ENCODE measurements at places on chromosomes 11 and 22.

DNA sequence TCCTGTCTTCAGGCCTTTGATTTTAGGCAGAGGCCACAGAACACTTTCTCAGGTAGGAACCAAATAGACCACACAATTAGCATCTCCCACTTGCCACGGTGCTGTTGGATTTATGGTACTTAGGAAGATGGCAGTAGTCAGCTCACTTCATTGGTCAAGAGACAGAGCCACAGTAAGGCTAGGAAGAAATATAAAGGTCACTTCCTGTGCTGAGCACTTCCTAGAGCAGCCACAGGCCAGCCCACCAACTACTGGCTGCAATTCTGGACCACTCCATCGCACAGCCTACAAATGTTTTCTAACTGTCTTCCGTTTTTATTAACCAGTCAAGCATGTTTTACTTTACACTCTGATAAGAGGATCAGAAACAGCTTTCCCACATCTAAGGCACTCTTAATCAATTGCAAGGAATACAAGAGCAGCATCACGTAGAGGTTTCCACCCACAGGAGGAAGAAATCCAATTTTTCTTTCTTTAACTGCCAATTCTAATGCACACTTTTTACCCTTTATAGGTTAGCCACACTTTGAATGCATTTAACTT lies 54.7 kb downstream of the ABTB2 start:
- DNase-seq: no peak

DNA sequence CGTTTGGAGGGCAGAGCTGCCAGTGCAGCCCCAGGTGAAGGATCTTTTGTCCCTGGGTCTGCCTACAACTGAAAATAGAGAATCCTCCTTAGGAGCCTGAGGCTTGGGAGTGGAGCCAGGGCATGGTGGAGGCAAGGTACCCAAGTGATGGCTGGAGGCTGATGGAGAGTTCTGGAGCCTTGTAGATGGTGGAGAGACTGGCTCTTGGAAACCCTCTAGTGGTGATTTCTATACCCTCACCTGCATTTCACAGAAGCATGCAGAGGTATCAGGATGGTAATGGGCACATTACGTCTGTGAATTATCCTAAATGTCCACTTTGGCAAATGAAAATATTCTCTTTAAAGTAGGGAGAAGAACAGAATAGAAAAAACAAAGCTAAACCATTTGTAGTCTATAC lies 44.4 kb downstream of the INSC start:
- DNase-seq: no peak

- no peak for DNase-seq
These were observed 34.5 kb downstream of the C11orf65 start for GRCh38 chr11:108432783-108433182.

DNA sequence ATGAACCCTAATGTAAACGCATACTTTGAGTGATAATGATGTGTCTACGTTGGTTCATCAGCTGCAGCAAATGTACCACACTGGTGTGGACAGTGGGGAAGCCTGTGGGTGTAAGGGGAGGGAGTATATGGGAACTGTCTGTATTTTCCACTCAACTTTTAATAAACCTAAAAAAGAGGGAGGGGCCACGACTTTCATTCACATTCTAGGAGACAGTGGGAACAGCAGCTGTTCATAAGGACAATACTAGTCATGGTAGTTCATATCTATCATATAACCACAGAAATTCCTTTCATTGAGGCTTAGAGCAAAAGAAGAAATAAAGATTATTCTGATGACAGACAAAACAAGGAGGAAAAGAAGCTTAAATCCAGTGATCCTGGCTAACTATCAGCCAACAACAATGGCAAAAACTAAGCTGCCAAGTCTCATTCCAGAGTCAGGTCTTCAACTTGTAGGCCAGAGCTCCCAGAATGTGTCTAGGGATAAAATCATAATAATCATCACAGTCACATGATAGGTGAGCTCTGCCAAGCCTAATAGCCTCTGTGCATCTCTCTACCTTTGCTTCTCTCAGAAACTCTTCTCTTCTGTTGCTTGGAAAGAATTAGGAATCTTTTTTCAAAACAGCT lies 59.4 kb upstream of the CHRM4 start:
- DNase-seq: no peak

DNA sequence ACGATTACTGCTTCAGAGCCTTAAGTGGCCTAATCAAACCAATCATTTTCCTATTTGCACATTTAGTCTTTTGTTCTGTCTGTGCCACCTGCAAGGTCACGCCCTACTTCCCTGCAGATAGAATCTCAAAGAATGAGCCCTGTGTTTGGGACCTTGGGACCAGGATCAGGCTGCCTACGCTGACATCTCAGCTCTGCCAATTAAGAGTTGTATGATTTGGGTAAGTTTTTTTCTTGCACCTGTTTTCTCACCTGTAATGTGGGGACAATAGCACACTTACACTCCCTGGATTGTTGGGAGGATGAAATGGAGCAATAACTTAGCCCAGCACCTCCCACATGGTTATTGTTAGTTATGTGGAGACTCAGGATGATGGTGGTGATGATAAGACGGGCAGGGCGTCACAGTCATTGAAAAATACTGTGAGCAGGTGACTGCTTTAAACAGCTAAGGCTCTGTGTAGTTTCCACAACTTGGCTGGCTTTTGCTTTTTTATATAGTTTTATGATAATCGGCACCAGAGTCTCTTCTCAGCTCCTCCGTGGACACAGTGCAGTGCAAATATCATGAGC lies 155.0 kb downstream of the ADAMTS15 start:
- DNase-seq: no peak

- peak; percentile 56 for DNase-seq
These were observed 740 bp downstream of the FADS1 start for GRCh38 chr11:61815790-61816735.

DNA sequence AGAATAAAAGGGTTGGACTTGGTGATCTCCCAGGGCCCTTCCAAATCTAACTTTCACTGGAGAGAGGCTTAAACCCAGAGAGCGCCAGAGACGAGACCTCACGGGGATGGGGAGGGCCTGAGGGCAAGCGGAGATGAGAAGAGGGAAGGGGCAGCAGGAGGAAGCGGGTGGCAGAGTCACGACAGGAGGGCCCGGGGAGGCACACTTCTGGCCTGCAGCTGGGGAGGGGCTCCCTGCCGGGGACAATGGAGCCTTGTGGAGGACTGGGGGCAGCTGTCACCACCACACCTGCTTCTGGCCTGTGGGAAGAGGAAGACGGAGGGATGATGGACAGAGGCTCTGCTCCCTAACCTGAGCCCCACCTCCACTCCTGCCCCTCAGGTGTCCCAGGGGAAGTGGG lies 40.2 kb downstream of the PDE2A start:
- no peak for DNase-seq

DNA sequence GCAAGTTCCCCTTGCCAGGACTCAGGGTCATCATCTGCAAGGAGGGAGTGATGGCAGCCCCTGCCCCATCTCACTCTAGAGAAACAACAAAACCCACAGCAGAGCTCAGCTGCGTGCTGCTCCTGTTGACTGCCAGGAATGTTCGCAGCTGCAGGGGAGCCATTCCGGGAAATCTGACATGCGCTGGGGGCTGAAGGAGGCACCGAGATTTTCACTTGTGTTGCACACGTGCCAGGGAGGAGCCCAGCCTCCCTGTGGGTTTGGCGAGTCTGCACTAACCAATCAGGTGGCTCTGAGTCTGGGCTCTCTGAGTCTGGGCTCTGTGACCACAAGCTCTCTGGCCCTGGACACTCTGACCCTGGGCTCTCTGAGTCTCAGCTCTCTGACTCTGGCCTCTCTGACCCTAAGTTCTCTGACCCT lies 10.5 kb downstream of the FGF3 start:
- no peak for DNase-seq

DNA sequence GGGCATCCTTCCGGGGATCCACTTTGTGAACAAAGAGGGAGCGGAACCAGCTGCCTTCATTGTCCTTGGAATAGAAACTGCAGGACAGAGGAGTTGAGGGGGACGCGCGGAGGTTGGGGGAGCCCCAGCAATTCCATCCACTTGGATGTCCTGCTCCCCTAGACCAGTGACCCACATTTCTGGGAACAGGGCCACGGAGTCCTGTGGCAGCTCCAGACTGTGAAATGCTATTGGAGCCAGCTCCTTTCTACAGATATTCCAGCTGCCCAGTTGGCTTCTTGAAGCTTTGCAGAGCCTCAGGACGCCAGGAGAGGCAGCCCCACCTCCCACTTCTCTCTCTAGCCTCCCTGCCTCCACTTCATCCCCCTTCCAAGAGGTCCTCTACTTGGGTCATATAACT lies 10.5 kb downstream of the NIPSNAP1 start:
- DNase-seq: no peak

Data from stimulated activated CD8-positive, alpha-beta memory T cell treated with anti-CD3 and anti-CD28 coated beads, Interleukin-15, amount 100 ng/mL, for 48 hours (primary cell).